ENCODE measurements at places on chromosomes 12 and 14.

- no peak for DNase-seq
Measured at GRCh38 chr12:39830171-39830570, 210.6 kb upstream of the ABCD2 start.

DNA sequence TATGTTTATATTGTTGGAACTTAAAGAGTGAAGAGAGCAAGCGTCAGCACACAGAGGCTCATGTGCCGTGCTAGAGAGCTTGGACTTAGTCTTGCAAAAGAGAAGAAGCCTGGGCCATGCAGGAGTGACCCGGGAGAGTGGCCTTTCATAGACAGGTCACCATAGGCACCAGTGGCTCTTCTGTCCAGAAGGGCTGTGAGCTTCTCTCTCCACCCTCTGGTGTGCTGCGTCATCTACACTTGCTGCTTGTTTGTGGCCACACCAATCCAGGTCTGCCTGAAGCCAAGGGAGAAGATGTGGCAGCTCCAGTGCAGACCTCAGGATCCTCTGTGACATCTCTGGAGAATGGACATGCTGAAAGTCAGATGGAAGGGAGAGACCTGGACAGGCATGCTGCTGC lies 74.4 kb downstream of the NTF3 start:
- no peak for DNase-seq

DNA sequence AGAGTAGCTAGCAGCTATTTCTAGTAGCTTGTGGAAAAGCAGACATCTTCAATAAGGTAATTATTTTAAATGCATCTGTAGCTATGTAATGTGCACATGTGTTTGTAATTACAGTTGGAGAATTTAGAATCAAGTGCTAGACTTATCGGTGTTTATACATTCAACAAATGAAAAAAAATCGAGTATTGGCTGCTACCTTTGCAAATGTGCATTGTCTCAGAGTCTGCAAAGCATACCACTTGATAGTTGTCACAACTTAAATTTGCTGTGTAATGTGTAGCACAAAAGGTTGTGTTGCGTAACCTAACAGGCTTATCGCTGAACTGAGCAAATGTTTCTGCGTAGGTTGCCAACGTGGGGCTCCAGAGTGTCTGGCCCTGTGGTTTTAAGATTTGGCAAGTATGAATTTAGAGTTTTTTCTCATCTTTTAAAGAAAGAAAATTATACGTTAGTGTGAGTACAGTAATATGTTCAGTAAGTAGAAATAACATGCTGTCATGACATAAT lies 44.3 kb downstream of the TMTC2 start:
- DNase-seq = no peak

GRCh38 chr14:54480830-54481562 lies 7.8 kb downstream of the GMFB start:
- DNase-seq = no peak

- no peak for DNase-seq
Measured at GRCh38 chr12:116427200-116427930, 131.8 kb upstream of the MAP1LC3B2 start.

- DNase-seq = no peak
Measured at GRCh38 chr12:129193263-129193871, 340.1 kb downstream of the GLT1D1 start.

DNA sequence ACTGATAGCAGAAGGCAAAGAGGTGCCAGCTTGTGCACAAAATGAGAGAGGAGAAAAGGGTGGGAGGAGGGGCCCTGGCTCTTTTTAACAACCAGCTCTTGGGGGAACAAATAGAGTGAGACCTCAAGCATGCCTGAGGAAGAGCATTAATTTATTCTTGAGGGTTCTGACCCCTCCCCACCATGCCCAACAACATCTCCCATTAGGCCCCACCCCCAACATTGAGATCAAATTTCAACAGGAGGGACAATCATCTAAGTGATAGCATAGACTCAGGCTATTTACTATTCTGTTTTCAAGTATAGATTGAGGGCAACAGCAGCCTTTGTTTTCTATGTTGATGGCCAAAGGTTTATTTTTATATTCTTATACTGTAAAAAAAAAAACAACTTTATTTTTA lies 59.7 kb downstream of the FUT8 start:
- DNase-seq = no peak

DNA sequence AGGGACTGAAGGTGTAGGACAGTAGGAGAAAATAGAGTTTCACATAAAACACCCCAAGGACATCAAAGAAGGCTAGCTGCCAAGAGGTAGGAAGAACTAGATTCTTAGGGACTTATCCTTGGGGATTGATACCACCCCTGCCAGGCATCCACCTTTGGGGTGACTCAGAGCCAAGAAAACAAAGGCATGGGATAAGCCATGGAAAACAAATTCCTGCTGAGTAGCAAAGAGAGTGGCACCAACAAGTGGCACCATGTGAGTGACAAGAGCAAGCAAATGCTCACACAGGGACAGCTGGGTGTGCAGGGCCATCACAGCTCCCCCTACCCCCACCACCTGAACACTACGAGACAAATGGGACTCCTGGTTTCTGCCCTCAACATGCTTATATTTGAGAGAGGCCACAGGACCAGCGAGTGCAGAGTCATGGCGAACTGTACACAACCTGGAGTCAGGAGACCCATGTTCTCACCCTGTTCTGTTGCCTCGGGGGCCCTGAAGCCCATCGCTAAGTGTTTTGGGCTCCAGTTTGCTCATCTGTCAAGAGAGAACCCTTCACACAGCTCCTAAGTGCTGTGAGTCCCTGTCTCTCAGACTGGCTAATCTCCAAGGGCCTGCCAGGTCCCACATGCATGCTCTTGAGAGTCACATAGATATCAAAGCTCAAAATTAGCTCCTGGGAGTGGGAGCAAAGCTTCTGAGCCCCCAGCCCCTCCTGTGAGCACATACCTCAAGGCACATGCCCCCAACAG lies 91.9 kb downstream of the DPF3 start:
- DNase-seq = no peak

DNA sequence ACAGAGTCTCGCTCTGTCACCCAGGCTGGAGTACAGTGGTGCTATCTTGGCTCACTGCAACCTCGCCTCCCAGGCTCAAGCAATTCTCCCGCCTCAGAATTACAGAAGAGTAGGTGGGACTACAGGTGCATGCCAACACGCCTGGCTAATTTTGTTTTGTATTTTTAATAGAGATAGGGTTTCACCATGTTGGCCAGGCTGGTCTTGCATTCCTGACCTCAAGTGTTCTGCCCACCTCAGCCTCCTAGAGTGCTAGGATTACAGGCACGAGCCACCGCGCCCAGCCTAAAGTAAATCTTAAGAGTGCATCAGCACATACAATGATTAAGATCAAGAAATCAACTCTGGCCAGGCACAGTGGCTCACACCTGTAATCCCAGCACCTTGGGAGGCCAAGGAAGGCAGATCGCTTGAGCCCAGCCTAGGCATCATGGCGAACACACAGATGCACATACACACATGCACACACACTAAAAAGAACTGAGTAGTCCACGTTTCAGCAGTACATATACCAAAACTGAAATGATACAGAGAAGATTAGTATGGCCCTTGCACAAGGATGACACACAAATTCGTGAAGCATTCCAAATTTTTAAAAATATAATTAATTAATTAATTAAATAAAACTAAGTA lies 65.0 kb downstream of the HECTD1 start:
- DNase-seq = no peak

DNA sequence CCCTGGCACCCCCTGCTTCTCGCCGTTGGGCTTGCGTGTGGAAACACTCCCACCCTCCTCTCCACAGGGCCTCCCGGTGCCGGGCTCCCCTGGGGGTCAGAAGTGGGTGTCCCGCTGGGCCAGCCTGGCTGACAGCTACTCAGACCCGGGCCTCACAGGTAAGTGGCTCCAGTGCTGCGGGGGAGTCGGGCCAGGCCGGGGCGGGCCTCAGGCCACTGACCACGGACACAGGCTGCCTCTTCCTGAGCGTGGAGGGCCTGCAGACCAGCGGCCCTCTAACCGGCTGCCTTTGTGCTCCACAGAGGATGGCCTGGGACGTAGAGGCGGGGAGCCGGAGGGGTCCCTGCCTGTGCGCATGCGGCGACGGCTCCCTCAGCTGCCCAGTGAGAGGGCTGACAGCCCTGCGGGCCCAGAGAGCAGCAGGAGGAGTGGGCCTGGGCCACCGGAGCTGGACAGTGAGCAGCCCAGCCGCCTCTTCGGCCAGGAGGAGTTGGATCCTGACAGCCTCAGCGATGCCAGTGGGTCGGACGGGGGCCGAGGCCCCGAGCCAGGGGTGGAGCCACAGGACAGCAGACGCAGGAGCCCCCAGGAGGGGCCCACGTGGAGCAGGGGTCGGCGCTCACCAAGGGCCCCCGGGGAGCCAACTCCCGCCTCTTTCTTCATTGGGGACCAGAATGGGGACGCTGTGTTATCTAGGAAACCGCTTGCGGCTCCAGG lies 21.1 kb downstream of the CEP170B start:
- DNase-seq = no peak

GRCh38 chr14:24366721-24367513 lies 1.1 kb upstream of the NFATC4 start:
- DNase-seq = no peak

DNA sequence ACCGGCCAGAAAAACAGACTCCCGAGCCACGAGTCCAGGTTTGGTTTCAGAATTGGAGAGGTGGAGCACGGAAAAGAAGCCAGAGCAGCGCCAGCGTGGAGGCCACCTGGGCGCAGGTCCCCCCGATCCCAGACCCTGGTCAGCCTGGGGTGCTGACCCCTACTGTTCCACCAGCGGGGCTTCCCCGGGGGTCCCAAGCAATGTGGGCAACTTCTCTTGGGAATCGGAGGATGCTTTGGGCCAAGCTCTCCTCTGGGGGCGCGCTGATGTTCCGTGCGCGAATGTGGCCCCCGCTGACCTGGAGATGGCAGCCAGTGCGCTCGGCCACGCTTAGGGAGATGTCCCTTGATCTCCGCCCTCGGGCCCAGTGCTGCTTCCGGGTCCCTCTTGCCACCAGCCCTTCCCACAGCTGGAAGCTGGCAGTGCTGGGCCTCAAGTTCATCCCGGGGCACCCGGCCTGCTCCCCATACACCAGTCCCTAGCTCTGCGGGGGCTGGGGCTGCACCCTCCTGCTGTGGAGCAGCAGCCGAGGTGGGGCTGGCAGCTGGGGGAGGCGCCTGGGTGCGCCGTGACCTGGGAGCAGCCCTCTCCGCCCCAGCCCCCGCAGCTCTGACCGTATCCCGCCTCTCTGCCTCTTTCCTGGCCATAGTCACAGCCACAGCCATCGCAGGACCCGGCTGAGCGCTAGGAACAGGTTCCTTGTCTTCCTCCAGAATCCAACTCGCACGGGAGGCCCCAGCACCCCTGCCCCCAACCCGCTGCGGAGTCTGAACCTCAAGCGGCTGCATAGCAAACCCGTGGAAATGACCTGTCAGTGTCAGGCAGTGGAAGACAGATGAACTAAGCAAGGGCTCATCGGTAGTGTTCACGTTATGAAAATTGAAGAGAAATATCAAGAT lies 91.2 kb downstream of the RCOR1 start:
- DNase-seq = no peak

- no peak for DNase-seq
Measured at GRCh38 chr12:132629330-132629729, 10.8 kb downstream of the P2RX2 start.

- no peak for DNase-seq
Measured at GRCh38 chr14:74140374-74140850, 55.7 kb downstream of the LIN52 start.

DNA sequence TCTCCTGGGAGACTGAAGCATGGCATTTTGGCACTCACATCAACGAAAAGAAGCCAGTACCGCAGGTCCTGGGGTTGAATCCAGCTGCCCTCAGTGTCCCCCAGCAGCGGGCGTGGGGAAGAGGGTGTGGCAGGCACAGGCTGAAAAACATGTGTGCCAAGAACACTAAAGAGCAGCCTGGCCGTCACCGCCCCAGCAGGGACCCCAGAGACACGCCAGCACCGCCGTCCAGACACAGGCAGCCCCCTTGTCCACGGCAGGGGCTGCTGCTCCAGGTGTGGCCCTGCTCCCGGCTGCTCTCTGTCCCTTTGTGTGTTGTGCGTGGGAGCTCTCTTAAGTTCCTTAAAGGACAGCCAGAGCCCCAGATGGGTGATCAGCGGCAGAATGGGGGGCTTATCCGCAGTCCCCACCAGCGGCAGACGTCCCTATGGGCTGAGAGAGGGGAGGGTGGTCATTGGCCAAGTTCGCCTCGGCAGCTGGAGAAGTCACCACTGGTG lies 556 bp downstream of the PHETA1 start:
- no peak for DNase-seq

DNA sequence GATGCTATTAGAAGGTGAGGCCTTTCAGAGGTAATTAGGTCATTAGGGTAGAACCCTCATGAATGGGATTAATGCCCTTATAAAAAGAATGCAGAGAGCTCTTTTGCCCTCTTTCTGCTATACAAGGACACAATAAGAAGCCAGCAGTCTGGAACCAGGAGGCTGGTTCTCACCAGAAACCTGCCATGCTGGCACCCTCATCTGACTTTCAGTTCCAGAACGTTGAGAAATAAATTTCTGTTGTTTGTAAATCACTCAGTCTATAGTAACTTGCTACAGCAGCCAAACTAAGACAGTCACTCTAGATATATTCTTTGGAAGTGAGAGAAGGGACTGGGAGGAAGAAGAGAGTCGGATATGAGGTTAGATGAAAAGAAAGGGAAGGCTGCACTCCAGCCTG lies 125.0 kb upstream of the MYF6 start:
- DNase-seq = no peak

- no peak for DNase-seq
Measured at GRCh38 chr12:91743704-91744321, 401.8 kb downstream of the BTG1 start.

DNA sequence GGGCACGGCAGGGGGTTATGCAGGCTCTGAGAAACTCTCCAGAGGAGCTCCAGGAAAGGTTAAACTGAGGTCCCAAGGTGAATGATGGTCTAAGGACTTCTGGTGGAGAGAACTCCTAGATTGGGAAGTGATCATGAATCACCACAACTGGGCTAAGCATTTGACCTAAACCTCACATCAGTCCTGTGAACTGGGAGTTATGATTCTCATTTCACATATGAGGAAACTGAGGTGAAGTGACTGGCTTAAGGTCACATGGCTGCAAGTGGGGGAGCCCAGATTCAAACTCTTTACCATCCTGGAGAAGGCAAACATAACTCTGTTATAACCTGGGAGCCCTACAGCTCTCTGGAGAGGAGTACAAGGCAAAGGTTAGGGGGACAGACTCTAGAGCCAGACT lies 4.2 kb downstream of the RARG start:
- no peak for DNase-seq

DNA sequence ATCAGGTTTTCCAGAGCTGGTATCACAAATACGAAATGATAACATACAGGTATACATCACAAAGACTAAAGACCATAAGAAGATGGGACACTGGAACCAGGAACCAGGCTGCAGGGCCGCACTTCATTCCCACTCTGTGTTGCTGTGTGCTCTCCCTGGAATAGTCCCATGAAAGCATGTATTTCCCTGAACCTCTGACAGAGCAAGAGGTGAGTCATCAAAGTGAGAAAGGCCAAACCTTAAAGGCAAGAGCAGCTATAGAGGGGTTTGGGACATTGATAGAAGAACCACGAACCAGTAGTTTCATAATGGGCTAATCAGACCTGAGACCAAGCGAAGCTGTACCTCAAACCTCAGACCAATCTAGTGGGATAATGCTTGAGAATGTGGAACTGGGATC lies 283.0 kb upstream of the PRKD1 start:
- DNase-seq = no peak

GRCh38 chr12:77032406-77032805 lies 33.0 kb downstream of the E2F7 start:
- DNase-seq = no peak
